ENCODE measurements at places on chromosomes 3 and 15. TPM values are rescaled to one million over a fixed set of nuclear protein-coding genes. Genes with fewer than 3 reads are reported as not detected.

GRCh38 chr3:56681984-56682461 lies 1.0 kb downstream of the TASOR start:
- DNase-seq = no peak

- DNase-seq = no peak
Observed at GRCh38 chr15:23372284-23372683, 17.7 kb downstream of the GOLGA8S start.

Gene RIOX2
- 9.5 TPM for total RNA-seq

Gene ARL14
- total RNA-seq = not detected

DNA sequence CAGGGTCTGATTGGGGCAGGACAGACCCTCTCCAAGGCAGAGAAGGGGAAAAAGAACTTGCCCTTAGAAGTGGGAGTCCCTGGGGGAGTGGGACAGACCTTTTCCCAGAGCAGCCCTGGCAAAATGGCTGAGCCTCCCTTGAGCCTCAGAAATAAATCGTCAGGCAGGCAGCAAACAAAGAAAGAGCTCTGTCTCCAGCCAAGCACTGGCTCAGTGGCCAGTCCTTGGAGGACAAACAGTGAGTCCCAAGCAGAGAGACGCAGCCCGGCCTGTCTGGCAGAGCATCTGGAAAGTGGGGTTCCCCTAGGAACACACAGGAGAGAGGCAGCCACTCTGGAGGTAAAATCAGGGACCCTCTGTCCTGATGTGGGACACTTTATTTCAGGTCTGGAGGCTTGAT lies 1.8 kb downstream of the SLC6A1 start:
- DNase-seq = no peak

GRCh38 chr15:88542342-88542733 lies 4.1 kb downstream of the DET1 start:
- no peak for DNase-seq

DNA sequence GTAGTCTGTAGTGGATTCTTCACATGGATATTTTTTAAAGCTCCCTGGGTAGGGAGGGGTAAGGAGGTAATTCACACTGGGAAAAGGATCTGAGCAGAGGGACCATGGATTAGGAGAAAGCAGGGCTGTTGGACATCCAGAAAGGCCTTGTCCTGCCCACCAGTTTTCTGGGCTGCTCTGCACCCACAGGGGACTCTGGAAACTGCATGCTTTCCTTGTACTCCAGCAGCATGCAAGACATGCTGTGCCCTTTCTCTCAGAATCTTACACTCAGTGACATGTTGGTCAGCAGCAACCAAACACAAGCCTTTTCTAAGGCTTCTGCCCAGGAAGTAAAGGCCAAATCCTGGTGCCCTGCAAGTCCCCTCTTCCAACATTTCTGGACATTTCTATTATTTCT lies 2.5 kb upstream of the FBN1 start:
- no peak for DNase-seq

DNA sequence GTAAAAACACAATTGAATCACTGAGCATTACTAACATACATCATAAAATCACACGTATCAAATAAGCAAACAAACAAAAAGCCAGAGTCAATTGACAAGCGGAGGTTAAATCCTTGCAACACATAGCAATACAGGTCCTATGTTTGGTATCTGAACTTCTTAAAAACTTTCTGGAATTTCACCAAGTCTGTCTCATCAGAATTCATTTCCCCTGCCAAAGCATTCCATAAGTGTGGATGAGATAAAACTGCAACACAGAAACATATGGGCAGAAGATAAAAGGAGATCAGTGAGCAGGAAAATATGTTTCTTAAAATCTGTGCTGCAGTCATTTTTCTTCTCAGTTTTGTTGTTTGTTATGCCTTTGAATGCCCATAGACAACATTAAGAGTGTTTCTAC lies 1155.5 kb downstream of the TBL1XR1 start:
- no peak for DNase-seq

GRCh38 chr3:42369304-42369703 lies 41.1 kb downstream of the LYZL4 start:
- DNase-seq = no peak

- DNase-seq = no peak
Observed at GRCh38 chr15:79595306-79595705, 163.2 kb downstream of the MINAR1 start.

- no peak for DNase-seq
Observed at GRCh38 chr3:49157289-49157688, 8.8 kb downstream of the CCDC71 start.

DNA sequence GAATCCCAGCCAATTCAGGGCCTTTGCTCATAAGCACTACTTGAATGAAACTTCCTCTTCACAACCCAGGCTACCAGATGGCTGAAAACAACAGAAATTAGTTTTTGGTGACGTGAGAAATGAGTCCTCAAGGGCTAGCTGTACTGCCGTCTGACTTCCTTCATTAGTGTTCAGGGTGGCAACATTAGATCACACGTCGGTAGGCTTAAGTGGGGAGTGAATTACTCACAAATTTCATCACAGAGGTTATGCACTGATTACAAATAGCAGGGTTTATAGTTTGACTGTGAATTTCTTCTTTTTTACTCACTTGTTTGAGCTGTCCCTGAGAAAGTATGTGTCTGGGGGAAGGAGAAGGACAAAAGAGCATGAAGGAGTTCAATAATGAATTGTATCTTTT lies 397.2 kb downstream of the GAP43 start:
- DNase-seq = no peak

DNA sequence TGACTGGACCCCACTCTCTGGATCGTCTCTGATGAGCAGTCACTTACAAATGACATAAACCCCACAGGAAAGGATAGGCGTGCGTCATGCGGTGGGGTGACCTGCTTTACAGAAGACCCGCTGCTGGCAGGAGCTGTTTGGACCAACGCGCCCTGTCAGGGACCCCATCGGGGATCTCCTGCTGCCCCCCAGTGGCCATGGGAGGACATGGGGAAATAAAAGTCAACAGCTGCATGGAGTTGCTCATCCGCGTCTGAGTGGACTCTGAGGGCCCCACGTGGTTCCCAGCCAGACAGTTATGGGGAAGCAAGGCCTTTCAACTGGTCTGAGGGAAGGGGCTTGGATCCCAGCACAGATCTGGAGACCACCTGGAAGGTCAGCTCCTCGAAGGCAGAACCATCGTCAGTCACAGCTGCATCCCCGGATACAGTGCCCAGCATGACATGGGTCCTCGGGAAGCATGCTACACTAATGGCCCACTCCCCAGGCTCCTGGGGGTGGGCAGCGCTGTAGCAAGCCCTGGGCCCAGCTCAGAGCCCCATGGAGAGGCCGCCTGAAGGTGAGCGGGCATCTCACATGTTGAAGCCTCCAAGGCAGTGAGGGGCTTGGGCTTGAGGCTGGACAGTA lies 32.1 kb downstream of the PTH1R start:
- DNase-seq = peak; percentile 89

Gene ADAM10
- 69.7 TPM for total RNA-seq

DNA sequence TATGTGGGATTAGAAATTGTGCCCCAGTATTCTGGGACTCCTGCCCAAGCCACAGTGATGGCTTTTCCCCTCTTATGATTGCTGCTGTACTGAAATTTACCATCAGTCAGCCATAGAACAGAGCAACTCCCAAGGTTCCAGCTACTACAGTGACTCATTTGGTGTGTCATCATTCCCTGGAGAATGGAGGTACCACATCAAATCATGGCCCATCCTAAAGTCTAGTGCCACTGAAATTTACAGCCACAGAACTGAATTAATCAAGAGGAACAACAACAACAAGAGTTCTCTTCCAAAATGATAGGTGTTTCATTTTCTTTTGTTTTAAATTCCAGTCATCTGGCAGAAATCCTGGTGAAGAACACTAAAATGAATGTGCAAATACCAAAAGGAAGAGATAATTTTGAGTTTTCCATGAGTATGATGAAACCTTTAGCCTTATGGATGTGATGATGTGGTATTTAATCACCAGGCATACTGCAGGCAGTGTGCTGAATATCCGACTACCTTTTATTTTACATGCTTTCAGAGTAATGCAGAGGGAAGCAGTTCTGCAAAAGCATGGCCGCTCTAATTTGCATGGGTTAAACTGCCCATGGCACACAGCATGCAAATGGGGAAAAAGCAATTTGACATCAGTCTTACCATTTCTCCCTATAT lies 75.6 kb upstream of the SLC2A2 start:
- no peak for DNase-seq

Gene DPPA2
- total RNA-seq = not detected

- DNase-seq = no peak
Observed at GRCh38 chr15:59936741-59937140, 67.4 kb upstream of the FOXB1 start.

DNA sequence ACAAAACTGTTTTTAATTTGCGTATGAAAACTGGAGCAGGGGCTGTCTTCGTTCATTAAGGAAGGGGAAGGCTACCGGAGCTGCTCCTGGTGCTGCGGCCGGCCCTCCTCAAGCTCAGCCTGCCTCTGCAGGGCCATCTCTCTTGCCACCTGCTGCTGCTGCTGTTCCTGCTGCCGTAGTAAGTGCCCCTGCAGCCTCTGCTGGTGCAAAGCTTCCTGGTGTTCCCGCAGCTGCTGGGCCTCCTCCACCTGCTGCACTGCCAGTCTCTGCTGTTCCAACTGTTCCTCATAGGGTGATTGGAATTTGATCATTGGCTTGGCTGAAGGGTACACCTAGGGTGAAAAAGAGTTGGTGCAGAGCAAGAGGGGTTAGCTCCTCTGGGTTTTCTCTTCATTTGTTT lies 66.0 kb downstream of the GOLIM4 start:
- DNase-seq = no peak

GRCh38 chr3:179734497-179735281 lies 81.8 kb downstream of the USP13 start:
- no peak for DNase-seq

DNA sequence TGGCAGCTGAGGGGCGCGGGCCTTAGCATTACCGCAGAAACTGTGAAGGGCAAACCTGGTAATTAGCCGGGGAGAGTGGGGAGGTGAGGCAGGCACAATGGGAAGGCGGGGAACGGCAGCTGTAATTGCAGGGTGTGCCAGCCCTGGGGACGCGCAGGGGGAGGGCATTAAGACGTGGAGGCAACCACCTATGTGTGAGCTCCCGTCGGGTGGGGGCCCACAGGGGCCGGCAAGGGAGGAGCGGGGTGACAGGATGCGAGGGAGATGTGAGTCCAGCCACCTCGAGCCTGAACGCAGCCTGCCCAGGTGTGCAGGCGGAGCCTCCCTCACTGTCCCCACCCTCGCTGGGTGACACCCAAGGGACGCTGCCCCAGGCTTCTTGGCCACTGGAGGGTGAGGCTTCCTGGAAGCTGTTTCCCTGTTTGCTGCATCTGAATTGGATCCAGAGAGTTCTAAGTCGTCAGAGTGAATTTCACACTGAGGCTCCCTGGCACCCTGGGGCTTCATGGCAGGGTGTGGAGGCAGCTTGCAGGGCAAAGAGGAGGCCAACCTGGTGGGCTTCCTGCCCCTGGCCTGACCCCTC lies 130.6 kb upstream of the MEF2A start:
- peak; percentile 40 for DNase-seq

GRCh38 chr3:159721324-159721723 lies 267.3 kb upstream of the IL12A start:
- no peak for DNase-seq

- no peak for DNase-seq
Observed at GRCh38 chr15:74441248-74441941, 7.6 kb upstream of the SEMA7A start.

DNA sequence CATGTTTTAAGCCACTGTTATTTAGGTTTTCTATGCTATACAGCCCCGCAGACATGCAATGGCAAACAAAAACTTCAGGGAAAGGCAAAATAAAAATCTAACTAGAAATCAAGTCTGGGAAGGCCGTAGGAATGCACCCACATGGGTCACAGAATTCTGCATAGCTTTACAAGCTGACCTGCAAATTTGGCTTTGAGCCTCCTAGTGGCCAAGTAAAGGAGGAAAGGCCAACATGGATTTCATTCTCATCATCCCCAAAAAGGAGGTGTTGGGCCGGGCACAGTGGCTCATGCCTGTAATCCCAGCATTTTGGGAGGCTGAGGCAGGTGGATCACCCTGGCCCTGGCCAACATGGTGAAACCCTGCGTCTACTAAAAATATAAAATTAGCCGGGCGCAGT lies 124.3 kb downstream of the FBLN2 start:
- no peak for DNase-seq

DNA sequence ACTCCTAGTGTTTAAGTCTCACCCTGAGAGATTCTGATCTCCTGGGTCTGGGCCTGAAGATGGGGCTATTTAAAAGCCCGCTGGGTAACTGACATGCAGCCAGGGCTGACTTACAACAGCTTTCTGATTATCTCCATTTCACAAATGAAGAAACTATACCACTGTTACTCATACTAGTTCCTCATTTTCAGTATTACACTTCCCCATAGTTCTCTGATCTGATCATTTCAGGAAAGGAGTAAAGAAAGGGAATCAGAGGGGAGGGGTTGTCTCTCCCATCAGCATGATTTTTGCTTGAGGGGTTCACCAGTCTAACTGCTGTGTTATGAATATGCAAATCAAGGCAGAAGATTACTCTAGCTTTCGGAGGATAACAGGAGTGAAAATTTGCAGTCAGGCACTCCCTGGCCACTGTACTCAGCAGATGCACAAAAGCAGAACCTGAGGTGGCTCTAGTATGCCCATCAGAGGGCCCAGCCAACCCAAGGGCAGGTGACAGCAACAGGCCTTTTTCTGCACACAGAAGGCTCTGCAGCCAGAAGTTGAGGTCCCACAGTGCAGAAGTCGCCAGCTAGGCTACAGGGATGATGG lies 59.4 kb downstream of the DAPK2 start:
- DNase-seq = peak; percentile 64

GRCh38 chr3:10272977-10273376 lies 19.8 kb downstream of the GHRL start:
- no peak for DNase-seq

Gene SPINT1
- total RNA-seq = 0.59 TPM

- no peak for DNase-seq
Observed at GRCh38 chr3:192433704-192434103, 293.6 kb downstream of the FGF12 start.

- peak; percentile 76 for DNase-seq
Observed at GRCh38 chr3:37967260-37967881, 23.2 kb upstream of the VILL start.

Gene MUC4
- not detected for total RNA-seq

DNA sequence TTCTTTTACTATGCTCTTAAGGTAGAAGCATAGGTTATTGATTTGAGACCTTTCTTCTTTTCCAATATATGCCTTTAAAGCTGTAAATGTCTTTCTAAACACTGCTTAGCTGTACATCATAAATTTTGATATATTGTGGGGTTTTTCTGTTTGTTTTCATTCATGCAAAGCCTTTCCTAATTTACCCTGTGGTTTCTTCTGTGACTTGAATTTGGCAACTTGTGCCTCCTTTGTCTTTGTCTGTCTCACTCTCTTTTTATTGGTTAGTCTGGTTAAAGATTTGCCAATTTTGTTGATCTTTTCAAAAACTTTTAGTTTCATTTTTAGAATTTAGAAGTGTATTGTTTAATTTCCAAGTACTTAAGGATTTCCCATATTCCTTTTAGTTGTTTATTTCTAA lies 343.1 kb downstream of the OXSM start:
- DNase-seq = no peak

- no peak for DNase-seq
Observed at GRCh38 chr3:151383956-151384355, 597 bp downstream of the P2RY12 start.

Measured in Right ventricle myocardium superior (tissue), 1 donor.